Activated CD8-positive, alpha-beta memory T cell treated with anti-CD3 and anti-CD28 coated beads for 48 hours (primary cell): ENCODE measurements at places on chromosomes 7 and 10.

- no peak for DNase-seq
Observed at GRCh38 chr10:30500963-30501504, 67.0 kb downstream of the MAP3K8 start.

GRCh38 chr10:69417542-69417941, 824 bp upstream of the TACR2 start:
- DNase-seq: no peak

DNA sequence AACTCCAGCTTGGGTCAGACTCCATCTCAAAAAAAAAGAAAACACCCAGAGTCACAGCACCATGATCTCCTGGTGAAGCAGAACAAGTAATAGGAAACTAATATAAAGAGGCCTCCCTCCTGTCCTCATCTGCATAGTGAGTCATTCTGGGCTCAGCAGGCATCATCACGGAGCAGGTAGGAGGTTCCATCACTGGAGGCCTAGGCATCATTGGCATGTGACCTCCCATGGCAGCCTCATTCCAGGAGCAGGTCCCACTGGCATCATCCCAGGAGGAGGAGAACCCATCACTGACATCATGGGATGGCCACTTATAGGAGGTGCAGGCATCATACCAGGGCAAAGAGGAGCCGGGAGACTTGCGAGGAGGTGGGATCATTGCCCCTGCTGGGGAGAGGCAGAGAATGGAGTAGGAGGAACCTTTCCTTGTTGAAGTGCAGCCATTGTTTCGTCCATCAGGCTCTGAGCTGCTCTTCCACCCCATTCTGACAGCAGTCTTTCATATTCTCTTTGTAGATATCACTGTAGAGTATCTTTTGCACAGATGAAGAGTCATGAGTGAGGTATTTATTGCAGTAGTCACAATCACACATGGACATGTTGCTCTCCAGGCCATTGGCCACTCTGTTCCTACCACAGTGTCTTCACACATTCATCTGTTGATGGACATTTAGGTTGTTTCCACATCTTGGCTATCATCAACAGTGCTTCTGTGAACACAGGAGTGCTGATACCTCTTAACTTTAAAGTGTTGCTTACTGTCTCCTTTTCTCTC, 73.8 kb downstream of the OSBPL3 start:
- DNase-seq: no peak

GRCh38 chr7:149254181-149254858, 7.7 kb upstream of the ZNF783 start:
- no peak for DNase-seq

GRCh38 chr7:121639705-121640104, 233.3 kb upstream of the PTPRZ1 start:
- DNase-seq: no peak

DNA sequence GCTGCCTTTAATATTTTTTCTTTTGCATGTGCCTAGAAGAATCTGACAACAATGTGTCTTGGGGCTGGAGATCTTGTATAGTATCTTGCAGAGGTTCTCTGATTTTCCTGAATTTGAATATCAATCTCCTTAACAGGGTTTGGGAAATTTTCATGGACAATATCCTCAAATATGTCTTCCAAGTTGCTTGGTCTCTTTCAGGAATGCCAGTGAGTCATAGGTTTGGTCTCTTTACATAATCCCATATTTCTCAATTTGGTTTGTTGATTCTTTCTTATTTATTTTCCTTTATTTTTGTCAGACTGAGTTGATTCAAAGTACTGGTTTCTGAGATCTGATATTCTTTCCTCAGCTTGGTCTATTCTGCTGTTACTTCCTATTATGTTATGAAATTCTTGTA, 208.7 kb upstream of the GLI3 start:
- no peak for DNase-seq

DNA sequence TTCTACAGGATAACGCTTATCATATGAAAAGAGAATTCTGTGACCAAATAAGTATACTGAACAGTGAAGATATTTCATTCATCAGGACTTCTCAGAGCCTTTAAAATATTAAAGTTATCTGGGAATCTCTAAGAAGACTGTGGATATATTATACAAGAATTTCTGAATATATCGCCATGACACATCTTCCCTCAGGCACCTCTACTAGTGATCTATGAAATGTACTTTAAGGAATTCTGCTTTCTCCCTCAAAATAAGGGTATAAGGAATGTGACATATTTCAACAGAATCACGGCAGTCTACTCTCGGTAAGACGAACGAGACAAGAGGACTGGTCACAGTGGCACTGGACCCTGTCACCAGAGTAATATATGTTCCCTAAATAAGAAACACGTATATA, 504.2 kb upstream of the PHF14 start:
- no peak for DNase-seq

GRCh38 chr10:94193466-94193924, 169.2 kb downstream of the NOC3L start:
- no peak for DNase-seq

GRCh38 chr10:61283481-61284221, 169.5 kb downstream of the TMEM26 start:
- DNase-seq: no peak

GRCh38 chr7:148142660-148143248, 447.8 kb upstream of the C7orf33 start:
- DNase-seq: no peak

GRCh38 chr7:14717816-14718215, 184.7 kb downstream of the DGKB start:
- no peak for DNase-seq

DNA sequence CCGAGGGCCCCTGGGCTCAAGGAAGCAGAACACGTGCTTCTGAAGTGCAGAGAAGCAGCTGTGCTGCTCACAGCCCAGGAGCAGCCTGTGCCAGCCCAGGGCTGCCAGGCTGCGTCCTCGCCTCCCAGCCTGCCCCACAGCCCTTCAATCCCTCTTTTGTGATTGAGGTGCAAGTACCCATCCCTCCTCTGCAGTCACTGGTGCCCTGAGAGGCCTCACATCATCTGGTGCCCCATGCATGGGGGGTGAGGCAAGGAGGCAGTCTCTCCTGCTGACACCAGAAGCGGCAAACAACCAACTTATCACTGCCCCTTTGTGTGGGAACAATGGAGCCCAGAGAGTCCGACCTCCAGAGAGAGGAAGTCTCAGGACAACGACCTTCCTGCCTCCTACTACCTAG, 49.8 kb upstream of the FGFR2 start:
- DNase-seq: no peak

DNA sequence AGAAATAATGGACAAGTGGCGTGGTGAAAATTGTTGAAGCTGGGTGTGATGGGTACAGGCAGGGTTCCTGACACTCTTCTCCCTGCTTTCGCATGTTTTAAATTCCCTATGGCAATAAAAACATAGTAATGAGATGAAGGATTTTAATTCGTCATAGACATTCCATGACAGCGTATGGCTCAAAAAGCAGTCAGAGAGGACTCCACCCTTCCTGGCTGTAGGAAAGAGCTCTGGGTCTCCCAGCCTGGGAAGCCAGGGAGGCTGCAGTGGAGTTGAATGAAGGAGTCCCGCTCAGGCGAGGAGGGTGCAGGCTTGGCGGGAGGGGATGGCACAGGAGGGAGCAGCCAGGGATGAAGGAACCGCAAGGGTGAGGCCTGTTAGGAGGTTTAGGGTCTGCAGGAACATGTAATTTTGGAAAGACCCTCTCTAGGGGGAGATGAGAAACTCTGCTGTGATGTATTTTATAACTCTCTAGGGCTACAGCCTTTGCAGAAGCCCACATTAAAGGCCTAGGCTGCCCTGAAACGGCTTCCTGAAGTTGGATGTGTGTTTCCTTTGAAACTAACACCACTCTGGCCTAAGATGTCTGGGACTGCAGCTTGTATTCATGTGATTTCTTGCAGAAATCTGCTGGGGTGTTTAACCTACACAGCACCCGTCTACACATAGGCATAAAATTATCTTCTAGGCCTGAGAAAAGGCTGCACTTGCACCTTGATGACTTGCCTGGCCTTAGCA, 7.6 kb upstream of the LARP4B start:
- no peak for DNase-seq

DNA sequence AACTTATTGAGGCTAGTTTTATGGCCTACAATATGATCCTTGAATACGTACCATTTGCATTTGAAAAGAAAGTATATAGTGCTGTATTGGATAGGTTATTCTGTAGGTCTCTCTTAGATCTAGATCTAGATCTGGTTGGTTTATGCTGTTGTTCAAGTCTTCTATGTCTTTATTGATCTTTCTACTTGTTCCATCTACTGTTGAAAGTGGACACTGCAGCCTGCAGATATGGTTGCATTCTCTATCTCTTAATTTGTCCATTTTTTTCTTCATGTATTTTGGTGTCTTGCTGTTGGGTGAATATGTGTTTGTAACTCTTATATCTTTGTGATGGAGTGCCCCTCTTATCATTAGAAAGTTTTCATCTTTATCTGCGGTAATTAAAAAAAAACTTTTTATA, 139.4 kb upstream of the PCDH15 start:
- DNase-seq: no peak

- DNase-seq: no peak
Observed at GRCh38 chr7:2757904-2758672, 70.1 kb downstream of the AMZ1 start.

DNA sequence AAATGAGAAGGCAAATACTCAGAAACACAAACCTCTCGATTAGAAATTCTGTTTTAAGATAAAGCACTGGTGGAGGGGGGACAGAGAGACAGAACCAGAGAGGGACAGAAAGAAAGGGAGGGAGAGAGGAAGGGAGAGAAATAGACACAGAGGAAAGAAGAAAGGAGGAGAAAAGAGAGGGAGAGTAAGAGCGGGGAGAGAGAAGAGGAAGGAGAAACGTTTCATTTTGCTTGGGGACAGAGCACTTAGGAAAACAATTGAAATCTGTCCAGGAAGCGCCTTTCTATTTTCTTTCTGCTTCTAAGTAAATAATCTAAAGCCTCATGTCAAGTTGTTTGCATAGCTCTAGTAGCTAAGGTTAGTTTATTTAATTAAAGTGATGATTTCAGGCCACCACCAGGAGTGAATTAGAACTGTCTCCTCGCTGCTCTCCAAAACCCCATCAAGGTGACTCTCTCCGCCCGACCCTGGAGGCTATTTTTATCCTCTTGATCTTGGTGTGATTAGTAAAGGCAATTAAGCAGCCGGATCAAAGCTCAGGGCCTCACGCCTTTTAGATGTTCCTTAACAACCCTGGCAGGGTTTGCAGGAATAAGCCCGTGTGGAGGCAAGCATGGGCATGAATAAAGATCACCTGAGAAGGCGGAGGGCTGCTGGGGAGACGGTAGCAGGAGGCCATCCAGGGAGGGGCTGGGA, 73.4 kb upstream of the INSIG1 start:
- no peak for DNase-seq

GRCh38 chr10:76869931-76870330, 767.7 kb downstream of the KCNMA1 start:
- DNase-seq: no peak

DNA sequence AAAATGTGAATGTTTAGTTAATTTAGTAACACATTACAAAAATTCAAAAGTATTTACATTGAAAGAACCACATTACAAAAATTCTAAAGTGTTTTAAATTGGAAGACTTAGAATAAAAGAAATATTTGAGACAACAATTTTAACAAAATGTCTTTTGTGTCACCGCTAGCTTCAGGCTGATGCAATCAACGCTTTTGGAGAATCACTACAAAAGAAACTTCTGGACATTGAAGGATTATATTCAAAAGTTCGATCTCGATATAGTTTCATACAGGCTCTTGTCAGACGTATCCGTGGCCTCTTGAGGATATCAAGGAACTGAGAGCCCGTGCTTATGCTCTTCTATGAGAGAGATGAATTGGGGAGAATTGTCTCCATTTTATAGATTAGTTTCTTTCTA, 14.1 kb upstream of the STMP1 start:
- no peak for DNase-seq

DNA sequence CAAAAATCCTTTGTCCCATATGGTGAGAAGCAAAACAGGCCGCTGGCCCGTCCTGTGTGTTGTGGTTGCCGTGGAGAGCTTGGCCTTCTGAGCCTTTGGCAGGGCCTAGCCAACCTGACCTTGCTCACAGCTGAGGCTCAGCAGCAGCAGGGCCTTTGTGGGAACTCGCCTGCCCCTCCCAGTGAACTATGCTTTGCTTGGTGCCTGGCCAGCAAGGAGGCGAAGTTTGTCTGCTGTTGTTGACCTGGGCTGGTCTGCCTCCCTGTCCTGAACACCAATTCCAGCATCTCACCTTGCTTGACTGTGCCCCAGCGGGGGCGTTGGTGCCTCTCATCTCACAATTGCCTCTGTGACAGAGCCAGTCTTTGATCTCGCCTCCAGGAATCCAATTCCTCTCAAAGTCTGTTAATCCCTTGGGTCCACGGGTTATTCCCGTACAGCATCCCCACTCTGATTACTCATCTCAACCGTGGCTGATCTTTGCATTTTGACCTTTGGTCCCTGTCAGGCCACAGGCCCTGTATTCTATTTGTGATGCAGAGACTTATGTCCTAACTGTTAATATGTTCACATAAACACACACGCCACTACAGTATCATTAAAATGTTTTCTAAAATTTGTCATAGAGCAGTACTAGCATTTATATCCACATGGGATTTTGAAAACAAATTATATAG, 22.6 kb downstream of the EPDR1 start:
- DNase-seq: no peak

GRCh38 chr10:118445535-118445934, 103.4 kb upstream of the FAM204A start:
- no peak for DNase-seq

GRCh38 chr10:46286991-46287693, at the start of gene ANTXRL:
TSS of gene ANTXRL (plus strand) at chr10:46286997. CDS start at chr10:46287263, 266 bp downstream.
- no peak for DNase-seq

DNA sequence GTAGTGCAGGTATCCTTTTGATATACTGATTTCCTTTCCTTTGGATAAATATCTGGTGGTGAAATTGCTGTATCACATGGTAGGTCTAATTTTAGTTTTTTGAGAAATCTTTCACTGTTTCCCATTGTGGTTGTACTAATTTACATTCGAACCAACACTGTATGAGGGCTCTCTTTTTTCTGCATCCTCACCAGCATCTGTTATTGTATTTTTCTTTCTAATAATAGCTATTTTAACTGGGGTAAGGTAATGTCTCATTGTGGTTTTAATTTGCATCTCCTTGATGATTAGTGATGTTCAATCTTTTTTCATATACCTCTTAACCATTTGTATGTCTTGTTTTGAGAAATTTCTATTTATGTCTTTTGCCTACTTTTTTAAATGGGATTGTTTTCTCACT, 335.4 kb upstream of the MTPN start:
- no peak for DNase-seq

GRCh38 chr7:36979810-36980248, 255.5 kb upstream of the AOAH start:
- no peak for DNase-seq

DNA sequence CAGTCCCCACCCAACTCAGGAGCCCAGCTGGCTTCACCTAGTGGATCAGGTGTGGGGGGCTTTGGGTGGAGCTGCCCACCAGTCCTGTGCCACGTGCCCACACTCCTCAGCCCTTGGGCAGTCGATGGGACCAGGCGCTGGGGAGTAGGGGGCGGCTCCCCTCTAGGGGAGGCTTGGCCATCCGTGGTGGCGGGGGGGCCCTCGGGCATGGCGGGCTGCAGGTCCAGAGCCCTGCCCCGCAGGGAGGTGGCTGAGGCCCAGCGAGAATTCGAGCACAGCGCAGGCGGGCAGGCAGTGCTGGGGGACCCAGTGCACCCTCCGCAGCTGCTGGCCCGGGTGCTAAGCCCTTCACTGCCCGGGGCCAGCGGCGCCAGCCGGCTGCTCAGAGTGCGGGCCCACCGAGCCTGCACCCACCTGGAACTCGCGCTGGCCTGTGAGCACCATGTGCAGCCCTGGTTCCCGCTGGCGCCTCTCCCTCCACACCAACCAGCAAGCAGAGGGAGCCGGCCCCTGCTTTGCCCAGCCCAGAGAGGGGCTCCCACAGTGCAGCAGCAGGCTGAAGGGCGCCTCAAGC, 29.3 kb downstream of the ASNS start:
- no peak for DNase-seq
